Esophagus mucosa (tissue), 1 donor: ENCODE measurements at places on chromosomes 4 and X. TPM values are rescaled to one million over a fixed set of nuclear protein-coding genes. Genes with fewer than 3 reads are reported as not detected.

The PLAC8 gene
- 11.2 TPM for total RNA-seq

The BMPR1B gene
- 0.24 TPM for total RNA-seq

The AREG gene
- 21.0 TPM for total RNA-seq

DNA sequence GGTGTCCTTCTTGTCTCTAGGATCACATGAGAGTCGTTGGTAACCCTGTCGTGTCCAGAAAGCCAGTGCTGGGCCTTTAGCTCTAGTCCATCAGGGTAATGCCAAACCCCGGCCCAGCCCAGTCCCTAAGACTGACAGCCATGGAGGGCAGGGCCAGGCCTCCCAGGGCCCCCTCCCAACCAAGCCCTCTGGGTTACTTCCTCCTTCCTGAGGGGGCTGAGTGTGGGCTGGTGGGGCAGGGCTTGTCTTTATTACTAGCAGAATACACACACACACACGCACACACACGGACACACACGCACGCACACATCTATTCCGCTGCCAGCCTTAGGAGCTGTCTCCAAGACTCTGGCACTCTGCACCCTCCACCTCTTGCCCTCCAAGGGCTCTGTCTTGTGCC lies 35.6 kb upstream of the CDKN2AIP start:
- no peak for ATAC-seq

DNA sequence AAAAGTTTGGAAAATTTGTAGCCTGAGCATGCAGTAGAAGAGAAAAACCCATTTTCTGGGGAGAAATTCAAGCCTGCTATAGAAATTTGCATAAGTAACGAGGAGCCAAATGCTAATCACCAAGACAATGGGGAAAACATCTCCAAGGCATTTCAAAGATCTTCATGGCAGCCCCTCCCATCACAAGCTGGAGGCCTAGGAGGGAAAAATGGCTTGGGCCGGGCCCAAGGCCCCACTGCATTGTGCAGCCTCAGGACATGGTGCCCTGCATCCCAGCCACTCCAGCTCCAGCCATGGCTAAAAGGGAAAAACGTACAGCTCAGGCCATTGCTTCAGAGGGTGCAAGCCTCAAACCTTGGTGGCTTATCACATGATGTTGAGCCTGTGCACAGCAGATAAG lies 87.7 kb downstream of the SHROOM4 start:
- no peak for ATAC-seq

GRCh38 chrX:8849945-8850344 lies 48.8 kb upstream of the FAM9A start:
- ATAC-seq: no peak

GRCh38 chr4:71944956-71945355 lies 86.8 kb upstream of the NPFFR2 start:
- no peak for ATAC-seq
